ENCODE measurements at places on chromosomes 5 and 9.

GRCh38 chr5:147708708-147709107 is 73.8 kb downstream of the JAKMIP2 start:
- no peak for DNase-seq

DNA sequence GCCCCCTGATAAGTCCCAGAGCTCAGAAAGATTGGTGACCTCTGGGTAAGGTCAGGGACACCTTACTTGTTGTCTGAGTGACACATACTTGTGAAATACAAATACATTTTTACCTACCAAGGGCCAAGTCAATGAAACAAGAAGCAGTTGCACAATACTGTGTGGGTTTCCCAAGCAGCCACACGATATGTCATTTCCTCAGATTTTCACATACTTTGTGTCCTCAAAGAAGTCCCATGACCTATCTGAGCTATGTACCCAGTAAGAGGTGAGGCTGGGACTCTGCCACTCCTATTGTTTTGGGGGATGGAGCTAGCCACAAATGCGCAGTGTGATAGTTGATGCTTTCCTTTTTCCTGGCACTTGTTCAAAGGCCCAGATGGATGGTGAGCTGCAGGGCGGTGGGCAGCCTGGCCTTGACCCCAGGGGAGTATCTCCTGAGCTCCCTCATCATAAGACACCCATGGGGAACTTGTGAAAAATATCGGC is 4.8 kb upstream of the SLC25A51 start:
- DNase-seq, result no peak

DNA sequence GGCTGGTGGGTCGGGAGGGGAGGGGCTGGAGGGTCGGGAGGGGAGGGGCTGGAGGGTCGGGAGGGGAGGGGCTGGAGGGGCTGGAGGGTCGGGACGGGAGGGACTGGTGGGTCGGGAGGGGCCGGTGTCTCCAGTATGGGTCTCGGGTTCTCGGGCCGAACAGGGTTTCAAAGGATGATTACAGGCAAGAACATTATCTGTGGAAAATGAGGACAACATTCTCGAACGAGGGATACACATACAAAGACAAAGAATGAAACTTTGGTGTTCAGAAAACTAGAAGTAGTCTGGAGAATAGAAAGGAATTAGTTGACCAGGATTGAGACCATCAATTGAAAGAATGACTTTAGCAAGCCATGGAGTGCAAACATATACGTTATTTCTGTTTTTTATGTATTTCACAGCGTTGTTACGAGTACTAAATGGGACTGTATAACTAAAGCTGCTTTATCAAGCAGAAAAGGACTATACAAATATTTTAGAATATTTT is 360 bp upstream of the ZCCHC10 start:
- no peak for DNase-seq

DNA sequence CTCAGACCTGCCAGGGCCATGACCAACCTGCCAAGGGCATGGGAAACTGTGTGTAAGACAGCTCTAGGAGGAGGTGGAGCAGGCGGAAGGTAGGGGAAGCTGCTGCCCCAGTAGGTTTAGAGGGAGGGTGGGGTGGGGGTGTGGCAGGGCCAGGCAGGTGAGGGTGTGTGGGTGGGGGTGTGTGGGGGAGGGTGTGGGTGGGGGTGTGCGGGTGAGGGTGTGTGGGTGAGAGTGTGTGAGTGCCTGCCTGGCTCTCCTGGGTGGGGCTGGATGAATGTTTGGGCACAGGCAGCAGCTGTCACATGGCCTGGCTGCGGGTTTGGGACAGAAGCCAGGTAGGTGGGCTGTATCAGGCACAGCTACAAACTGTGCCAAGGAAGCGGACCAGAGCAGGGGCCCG is 8.8 kb upstream of the N4BP3 start:
- DNase-seq, result no peak

- DNase-seq, result no peak
Measured at GRCh38 chr9:116661037-116661954, 25.8 kb upstream of the TRIM32 start.

DNA sequence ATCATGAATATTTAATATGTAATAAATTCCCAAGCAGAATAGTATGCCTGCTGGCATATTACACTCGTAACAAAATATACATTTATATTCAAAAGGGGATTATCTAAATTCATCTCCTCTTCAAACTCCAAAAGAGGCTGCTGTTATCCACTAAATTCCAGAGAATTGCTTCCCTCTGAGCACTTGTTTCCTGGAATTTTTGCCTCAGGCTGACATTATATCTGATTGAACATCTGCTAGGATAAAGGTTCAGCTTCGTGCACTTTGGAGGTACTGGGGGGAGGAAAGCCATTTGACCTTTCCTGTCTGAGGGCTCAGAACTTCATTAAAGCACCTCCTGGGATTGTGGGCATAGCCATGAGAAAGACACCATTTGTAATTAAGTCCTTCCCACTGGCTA is 4.3 kb upstream of the HAPLN1 start:
- DNase-seq, result no peak

- DNase-seq, result no peak
Measured at GRCh38 chr9:23551311-23551721, 274.7 kb downstream of the ELAVL2 start.

DNA sequence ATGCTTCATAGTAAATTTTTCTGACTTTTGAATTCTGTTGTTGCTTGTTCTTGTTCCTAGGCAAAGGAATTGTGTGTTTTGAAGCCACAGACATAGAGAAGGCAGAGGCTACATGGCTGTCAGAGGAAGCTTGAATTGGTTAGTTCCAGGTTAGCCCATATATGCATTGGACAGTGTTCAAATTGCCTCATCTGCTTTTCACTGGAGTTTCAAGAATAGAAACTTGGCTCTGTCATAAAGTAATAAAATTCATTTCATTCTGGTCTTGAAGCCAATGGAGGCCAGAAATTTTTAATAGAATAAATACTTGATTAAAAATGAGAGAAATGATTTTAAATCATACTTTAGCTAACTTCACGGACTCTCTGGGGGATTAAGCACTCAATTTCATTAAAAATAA is 178.0 kb downstream of the YIPF5 start:
- no peak for DNase-seq

GRCh38 chr9:2913026-2913425 is 69.1 kb upstream of the PUM3 start:
- DNase-seq, result no peak
